GM23338 (cell line): ENCODE measurements at places on chromosomes 3 and 15. TPM values are rescaled to one million over a fixed set of nuclear protein-coding genes. Genes with fewer than 3 reads are reported as not detected.

DNA sequence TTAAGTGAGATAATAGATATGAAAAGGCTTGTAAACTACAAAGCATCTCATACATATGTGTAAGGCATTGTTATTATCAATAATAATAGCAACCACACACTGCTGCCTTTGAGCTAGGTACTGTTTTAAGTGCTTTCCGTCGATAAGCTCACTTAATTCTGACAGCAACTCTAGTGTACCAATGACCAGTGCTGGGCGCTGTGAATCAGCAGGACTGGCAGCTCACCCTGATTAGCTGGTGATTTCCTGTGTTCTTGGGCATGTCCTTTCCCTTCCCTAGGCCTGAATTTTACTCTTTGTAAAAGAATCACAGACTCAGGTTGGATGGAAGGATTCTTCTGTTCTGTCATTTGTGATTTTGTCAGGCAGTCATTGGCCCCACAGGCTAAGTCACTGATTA is 215.6 kb downstream of the LPP start:
- no peak for DNase-seq

DNA sequence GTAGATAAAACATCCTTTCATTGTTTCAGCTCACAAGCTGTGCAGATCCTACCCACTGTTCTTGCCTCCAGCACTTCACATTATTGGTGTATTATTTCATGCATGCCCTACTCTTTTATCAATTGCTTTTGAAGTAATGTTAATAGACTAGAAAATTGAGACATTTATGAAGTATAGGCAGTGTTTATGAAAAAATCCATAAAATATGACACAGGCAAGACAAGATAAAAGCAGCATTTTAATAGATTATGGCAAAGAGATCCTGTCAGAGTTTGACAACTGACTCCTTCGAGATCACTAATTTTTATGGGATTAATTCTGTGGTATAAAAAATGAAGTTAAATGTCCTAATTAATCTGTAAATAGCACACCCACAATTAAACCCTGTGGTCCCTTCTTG is 217.2 kb upstream of the NANOGP8 start:
- DNase-seq: no peak

GRCh38 chr3:61452535-61453090 is 108.8 kb upstream of the PTPRG start:
- DNase-seq: no peak

The CD96 gene
- not detected in 2 replicates for total RNA-seq
